ENCODE measurements at places on chromosomes 16 and 17.
A peak's percentile ranks its signal among the peaks of the same experiment; 100 is the strongest.

DNA sequence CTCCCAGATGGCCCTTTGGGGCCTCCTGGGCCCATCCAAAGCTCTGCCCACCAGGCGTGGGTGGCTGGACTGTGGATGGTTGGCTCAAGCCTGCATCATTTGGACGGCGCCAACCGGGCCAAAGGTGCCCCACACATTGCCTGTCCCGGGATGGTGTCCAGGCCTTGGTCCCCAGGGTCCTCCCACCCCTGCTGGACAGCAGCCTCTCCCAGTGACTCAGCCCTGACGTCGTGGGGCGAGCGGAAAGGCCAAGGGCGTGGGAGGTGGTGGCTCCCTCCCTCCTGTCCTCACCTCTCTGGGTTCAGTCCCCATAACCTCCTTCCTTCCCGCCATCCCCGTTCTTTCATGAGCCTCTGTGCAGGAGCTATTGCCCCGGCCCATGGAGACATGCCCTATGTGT is 42.1 kb upstream of the DLX4 start:
- no peak for DNase-seq

GRCh38 chr17:4472286-4472685 is 26.4 kb upstream of the SPNS2 start:
- DNase-seq, result no peak

DNA sequence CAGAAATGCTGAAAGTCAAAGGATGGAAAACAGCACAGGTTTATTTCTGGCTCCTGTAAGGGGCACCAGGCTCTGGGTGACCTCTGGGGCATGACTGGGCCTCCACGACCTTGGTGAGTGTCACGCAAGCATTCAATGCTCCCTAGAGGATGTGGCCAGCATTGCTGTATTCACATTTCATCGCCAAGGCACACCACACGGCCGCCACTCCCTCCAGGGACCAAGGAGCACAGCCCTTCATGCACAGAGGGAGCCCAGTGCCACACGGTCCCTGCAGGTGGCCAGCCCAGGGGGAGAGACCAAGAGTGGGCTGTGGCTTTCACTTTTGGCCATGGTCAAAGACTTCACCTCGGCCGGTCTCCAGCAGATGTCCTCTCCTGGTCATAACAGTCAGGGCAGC is 137.4 kb upstream of the TNRC6C start:
- DNase-seq, result no peak

GRCh38 chr16:81547194-81547938 is 102.8 kb downstream of the CMIP start:
- DNase-seq, result no peak

- peak; percentile 16 for DNase-seq
These were observed 431 bp downstream of the SLFN11 start for GRCh38 chr17:35372846-35373533.

DNA sequence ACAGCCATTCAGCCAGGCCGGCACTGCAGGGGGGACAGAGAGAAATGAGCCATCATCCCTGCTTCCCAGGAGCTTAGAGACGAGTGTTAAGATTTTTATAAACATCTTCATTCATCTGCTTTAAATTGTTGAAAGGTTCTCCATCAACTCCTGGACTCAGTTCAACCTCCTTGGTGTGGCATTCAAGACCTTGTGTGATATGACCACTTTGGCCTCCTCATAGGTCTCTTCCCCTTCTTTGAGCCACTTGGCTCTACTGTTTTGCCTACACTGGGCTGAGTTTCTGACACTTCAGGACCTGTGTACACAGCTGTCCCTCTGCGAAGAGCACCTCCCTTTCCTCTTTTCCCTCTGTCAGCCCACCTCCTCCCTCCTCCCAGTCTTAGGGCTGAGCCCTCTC is 4.3 kb downstream of the DOC2B start:
- no peak for DNase-seq

DNA sequence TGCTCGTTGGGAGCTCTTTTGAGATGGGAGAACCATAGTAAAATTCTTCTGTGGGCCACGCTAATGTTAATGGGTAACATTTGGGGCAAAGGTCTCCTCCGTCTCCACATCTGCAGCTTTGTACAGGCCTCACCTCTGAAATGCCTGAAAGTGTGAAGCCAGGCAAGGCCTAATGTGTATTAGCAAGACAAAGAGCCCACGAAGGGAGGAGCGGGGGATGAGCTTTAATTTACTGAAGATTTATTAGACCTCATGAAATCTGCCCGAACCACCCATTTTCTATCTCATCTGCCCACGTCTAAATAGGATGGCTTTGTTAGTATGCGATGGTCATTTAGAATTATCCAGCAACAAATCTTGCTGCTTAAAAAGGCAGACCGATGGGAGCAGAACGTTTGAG is 408.9 kb downstream of the PMP22 start:
- DNase-seq, result no peak

- peak; percentile 46 for DNase-seq
These were observed 4.1 kb upstream of the C1QTNF1 start for GRCh38 chr17:79019632-79020584.

DNA sequence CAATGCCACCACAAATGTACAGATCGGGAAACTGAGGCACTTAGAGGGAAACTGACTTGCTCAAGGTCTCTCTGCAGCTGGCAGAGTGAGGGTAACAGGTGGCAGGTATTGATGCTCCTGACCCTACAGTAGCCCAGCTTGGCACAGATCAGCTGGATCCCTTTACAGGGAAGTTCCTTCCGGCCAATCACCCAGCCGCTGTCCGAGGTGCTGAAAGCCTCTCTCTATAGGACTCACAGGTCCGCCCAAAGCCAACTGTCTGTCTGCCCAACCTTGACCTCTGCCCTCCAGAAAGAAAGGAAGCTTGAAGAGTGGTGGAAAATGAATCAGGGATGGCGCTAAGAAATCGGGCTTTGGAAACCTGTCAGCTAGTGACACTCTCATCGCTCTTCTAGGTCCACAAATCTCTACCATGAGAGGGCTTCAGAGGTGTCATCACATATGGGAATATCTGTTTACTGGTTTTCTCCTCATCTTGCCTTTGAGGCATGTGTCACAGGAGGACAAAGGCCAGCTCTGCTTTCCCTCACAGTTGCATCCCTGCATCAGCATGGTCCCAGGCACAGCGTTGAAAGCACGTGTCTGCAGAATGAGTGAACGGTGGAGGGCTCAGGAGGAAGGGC is 246.2 kb downstream of the KATNIP start:
- DNase-seq, result peak; percentile 4

DNA sequence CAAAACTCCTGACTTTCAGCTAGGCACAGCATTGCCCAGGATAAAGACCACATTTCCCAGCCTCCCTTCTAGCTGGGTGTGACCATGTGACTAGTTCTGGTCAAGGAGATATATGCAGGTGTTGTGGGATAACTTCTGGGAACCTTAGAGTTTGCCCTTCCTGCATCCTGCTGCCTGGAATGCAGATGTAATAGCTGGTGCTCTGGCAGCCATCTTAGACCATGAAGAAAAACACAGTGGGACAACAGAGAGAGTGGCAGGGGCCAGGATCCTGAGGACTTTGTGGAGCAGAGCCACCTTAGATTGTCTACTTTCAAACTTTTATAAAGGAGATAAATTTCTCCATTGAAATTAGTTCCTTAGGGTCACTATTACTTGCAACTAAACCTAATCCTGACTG is 101.3 kb downstream of the GSG1L start:
- DNase-seq, result no peak

- no peak for DNase-seq
These were observed 4.7 kb downstream of the IL17C start for GRCh38 chr16:88642881-88643643.

DNA sequence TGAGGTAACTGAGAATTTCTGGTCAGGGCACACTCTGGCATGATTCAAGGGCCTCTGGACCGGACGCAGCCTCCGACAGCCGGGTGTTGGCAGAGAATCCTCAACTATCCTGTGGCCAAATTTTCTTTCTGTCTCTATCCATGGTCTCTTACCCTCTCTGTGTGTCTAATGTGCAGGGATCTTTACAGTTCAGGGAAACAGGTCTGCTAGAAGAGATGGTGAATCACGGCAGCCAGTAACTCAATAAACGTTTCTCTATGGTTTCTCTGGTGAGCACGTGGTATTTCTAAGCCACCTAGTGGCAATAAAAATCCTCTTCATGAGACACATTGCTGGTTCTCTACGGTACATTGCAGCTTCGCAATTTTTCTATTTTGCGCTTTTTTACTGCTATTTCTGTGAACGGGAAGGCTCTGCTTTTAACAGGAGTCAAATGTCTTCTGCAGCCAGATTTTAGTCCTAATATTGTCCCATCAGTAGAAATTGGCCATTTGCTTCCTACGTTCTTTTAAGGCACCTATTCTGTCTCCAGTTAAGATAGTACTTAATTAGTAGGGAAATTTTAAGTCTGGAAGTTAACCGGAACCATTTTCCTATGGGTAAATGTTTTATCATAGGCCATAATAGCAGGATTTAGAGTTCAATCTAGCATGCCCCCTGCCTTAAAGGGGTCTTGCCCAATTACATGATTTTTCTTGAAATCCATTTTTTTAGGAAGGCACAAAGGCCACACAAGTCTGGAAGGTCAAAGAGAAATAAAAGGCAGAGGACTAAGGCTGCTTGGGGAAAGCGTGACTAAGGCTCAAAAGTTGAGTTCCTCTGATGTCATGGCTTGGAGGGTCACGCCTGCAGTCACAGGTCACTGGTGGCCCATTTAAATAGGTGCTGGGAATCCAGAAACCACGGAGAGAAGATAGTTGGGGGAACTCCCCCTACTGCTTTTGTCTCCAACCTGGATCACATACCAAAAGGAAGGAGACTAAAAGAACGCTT is 31.5 kb downstream of the QPRT start:
- DNase-seq, result peak; percentile 84

DNA sequence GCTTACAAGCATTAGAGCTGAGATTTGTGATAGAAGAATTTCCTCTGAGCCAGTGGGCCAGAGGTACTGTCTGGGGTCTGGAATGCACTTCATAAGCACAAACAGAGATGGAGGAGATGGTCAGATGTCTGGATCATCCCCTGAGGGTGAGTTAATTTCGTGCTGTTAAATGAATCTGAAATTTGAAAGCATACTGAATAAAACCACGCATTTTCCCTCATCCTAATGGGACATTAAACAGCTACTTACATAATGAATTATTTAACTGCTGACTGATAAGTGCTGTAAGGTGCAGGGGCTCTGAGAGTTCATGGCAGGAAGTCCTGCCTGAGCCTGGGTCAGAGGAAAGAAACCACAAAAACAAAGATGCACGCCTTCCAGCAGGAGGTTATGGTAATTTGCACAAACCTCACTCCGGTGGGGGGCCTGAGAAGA is 136.3 kb upstream of the XYLT1 start:
- no peak for DNase-seq

GRCh38 chr16:86038926-86039310 is 140.0 kb downstream of the IRF8 start:
- DNase-seq, result no peak

DNA sequence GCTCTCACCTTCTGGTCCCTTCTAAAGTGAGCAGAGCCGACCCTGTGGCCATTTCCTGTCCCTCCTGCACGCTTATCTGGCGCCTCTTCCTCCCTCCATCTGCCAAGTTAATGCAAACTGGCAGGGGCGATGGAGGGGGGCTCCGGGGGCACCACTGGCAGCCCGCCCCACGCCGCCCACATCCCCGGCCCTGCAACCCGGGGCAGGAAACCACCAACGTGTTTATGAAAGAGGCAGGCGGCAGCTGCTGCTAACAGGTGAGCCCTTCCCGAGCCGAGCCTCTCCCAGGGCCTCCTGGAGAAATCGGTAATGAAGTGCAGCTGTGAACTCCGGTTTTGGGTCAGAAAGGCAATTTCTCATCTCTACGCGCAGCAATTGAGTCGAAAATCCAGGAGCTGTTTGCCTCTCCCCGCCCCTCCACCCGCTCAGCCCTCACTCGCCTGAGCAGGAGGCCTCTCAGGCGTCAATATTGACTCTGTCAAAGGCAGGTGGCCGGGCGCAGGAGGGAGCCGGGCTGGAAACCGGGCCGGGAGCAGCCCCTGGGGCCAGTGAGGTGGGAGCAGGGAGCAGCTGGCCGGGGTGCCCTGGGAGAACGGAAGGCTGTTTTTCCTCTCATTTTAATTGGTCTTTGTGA is 164.4 kb upstream of the GSE1 start:
- peak; percentile 36 for DNase-seq

DNA sequence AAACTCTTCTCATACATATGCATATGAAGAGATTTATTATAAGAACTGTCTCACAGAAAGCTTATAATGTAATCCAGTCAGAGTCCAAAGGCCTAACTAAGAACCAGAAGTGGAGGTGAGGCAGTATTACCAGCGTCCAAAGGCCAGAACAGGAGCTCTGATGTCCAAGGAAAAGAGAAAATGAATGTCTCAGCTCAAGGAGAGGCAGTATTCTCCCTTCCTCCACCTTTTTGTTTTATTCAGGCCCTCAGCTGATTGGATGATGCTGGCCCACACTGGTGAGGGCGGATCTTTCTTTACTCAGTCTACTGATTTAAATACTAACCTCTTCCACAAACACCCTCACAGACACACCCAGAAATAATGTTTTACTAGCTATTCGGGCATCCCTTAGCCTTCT is 43.4 kb downstream of the FBXL20 start:
- DNase-seq, result no peak

DNA sequence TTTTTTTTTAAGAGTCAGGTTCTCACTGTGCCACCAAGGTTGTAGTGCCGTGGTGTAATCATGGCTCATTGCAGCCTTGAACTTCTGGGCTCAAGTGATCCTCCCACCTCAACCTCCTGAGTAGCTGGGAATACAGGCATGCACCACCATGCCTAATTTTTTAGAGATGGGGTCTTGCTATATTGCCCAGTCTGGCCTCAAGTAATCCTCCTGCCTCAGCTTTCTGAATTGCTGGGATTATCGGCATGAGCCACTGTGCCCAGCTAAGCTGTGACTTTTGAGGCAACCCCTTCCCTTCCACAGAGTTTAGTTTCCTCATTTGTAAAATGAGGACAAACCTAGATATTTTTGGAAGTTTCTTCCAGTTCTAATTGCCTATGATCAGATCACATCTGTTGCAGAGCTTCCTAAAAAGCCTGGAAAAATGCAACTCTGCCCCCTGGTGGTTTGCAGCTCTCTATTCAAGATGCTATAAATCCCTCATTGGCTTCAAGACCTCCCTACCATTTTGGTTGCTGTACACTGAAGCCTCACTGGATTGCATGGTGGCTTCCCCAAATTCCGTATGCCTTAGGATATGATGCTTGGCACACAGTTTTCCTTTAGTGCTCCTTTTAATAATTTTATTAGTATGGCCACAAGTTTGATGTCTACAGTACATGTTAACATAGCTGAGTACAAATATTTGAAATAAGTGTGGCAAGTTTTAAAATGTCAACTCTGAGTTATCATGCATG is 19.3 kb downstream of the GDE1 start:
- DNase-seq, result peak; percentile 63

DNA sequence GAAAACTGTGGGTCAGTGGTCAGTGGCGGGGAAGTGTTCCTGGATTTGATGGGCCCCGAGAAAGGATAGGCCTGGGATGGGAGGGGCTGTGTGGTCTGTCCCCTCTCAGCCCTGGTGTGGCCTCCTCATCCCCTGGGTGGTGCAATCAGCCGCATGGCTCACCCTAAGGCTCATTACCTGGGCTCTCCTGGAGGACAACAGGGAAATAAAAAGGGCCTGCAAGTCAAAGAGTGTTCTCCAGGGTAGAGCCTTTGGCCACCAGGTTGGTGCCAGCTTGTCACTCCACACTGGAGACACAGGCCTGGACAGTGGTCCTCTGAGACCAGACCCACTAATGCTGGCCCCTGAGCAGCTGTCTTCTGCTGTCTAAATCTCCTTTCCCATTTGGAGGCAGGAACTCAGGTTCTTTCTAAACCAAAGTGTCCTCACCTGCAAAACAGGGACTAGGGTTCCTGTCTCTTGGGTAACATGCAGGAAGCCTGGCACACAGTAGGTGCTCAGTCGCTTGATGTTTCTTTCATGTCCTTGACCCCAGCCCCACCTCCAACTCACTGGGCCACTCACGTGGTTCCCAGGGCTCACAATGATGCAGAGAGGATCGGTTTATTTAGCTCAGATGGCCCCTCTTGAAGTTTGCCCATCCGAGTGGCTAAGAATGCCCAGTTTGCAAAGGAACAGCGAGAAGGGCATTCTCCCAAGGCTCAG is 2.4 kb downstream of the NDRG4 start:
- no peak for DNase-seq

Measured in CD4-positive, alpha-beta T cell treated with Interleukin-4 for 4 hours (primary cell).